ENCODE measurements at places on chromosomes 13 and 19.

DNA sequence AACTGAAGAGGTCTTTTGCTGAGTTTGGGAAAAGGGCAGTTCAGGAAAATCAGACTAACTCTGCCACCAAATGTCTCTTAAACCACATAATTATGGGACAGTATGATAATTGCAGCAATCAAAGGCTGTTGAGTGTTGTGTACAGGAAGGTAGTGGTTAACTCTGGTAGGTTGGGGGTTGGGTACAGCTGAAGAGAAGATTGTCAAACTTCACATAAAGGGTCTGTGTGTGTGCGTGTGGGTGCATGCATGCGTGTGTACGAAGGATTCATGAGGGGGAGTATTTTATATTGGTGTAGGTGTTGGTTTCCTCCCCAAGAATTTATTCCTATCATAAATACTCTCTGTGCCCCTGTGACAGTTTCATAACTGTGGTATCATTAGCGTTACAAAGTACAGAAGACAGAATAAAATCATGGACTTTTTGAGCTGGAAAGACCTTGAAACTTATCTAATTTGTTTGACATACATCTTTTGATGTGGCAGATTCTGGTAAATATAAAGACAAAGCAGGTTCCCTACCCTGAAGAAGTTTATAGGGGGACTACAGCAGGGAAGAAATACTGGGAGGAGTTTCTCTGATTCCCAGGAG lies 94.1 kb downstream of the PCCA start:
- no peak for DNase-seq

DNA sequence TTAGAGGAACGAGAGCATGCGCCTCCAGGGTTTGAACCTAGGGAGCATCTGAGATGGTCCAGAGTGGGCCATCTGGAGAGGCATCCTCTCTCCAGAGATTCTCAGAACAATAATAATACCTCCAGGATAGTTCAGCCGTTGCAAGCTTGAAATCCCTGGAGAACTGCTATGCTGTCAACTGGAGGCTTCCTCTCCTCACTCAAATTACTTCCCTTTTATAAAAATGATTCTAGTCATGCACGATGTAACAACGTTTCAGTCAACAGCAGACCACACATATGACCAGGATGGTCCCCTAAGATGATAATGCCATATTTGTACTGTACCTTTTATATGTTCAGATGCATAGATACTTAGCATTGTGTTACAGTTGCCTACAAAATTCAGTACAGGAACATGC lies 108.7 kb downstream of the SHISA2 start:
- DNase-seq, result no peak

DNA sequence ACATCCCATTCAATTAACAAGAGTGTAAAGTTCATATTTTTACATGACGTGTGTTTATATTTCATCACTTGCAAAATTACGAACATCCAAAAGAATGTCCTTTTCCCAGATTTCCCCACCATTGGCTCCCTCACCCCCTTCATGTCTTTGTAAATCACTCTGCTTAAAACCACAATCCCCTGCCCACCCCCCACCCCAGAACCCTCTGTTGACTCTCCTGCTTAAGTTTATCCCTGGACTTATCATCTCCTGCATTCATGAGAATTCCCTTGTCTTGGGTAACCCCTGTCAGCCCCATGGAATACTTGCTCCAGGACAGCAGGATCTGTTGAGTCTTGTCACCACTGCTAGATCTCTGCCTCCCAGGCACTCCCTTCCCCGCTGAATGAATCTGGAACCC lies 109.9 kb downstream of the COL4A1 start:
- DNase-seq, result no peak

- DNase-seq, result no peak
These were observed 3.4 kb downstream of the C19orf12 start for GRCh38 chr19:29711584-29712132.

DNA sequence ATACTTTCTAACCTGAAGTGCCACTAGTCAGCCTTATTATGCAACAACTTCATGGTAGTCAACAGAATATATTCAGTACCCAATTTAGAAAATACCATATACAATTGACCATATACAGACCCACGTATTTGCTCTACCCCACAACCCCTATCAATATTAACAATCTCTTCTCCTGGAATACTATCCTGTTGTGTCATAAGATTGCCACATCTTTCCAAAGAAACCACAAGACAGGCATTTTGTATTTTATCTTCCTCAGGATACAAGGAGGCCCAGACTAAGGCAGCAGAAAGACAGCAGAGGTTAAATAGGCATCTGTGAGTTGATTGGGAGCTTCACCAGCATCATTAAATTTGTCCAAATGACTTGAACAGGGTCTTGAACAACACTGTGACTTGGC lies 4.5 kb downstream of the SPART start:
- DNase-seq, result no peak

GRCh38 chr19:16778796-16779411 lies 50.3 kb upstream of the SIN3B start:
- DNase-seq, result peak; percentile 48

DNA sequence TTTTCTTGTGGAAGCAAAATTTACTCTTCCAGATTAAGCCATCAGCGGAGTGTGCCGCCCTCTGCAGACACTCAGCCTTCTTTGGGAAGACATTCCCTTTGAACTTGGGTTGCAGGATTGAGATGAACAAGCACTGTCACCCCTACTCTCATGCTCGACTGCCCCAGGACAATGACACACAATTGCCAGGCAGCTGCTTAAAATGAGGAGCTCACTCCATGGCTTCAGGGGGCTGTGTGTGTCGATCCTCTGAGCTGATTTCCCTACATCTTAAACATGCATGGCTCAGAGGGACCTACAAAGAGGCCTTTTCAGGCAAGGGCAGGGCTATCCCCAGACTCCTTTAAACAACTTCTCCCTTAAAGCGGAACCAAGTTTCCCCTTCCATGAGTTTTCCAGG lies 107.5 kb upstream of the MBNL2 start:
- DNase-seq, result no peak

GRCh38 chr13:97321101-97321500 lies 99.0 kb downstream of the MBNL2 start:
- DNase-seq, result no peak

- DNase-seq, result no peak
These were observed 245.9 kb downstream of the PCDH9 start for GRCh38 chr13:66984241-66984640.

- DNase-seq, result no peak
These were observed 6.3 kb downstream of the NHLRC3 start for GRCh38 chr13:39044536-39044935.

GRCh38 chr13:36673838-36674326 lies at the start of gene SERTM1:
TSS of gene SERTM1 (plus strand) at chr13:36674020. CDS start at chr13:36695079, 21,059 bp downstream.
- DNase-seq, result no peak

DNA sequence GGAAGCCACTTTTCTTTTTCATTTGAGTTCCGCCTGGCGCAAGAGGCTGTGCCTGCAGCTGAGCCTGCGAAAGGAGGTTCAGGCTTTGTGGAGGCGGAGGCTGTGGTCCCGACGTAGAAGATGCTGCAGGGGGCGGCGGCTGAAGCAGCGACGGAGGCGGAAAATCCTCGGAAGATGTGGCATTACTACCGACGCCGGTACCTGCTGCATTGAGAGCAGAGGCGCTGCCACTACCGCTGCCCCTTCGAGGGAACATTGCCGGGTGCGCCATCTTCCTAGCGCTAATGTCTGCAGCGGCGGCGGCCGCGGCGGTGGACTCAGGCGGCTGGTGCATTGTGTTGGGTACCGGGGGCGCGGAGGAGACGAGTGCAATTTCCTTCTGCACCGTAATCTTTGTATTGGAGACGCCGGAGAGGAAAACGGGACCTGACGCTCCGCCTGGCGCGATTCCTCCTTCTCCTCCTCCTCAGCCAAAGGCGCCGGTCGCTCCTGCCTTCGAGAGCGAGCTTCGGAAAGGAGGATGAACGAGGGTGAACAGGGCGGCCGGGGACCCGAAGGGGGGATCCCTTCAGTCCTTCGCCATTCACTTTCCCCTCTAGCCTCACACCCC lies at the start of gene TSC22D1:
TSC22D1 (minus strand) TSS at position 590 of the 610 bp plus-strand sequence; CDS start at position 334, 256 bp downstream.
- DNase-seq, result peak; percentile 5

DNA sequence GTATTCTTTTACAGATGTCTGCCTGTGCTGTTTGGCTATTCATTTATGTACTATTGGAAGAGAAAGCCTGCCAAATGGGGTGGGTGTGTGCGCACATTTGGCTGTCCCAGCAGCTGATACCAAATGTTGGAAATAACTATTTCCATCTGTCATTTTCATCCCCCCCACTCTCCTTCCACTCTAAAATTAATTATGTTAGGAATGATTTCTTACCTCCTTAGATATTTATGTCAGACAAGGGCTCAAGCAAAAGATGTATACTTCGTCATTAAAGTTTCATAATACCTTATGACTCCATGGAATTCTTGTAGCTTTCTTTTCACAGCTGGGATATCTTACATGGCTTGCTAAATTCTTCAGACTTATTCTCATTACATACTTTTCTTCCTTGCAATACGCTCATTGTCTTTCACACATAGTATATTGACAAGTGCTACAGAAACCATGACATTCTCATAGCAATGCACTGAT lies 18.6 kb downstream of the ITM2B start:
- DNase-seq, result no peak

GRCh38 chr19:19280561-19280960 lies 7.5 kb upstream of the TM6SF2 start:
- no peak for DNase-seq

GRCh38 chr13:94822356-94822755 lies 110.0 kb upstream of the SOX21 start:
- no peak for DNase-seq

DNA sequence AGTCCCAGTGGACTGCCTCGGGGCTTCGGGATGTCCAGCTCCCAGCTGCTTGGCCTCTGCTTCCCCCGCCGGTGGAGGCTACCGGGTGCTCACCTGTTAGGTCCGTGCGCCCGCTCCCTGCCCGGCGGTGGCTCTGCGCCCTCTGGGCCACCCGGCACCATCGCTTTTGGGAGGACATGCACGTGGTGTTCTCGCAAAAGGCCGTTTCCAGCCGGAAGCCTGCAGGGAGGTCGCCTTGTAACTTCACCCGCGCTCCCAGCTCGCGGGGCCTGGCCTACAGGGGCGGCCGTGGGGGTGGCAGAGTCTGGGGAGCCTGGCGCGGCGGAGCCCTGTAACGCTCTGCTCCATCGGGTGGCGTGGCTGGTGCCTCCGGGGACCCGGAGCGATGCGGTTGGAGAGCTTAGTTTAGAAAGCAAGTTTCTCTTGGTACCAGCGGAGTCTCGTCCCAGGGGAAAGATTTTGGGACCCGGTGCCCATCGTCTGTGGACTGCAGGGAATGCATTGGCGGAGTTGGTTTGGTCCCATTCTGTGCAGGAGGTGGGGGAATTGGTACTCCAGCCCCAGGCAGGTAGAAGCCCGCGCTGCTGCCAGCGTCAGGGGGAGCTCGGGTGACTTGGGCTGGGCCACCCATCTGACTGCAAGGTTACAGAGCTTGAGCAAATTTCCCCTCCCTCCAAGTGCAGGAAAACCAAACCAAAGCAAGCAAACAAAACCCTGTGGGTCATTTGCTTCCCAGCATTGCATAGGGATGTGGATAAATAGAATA lies 673 bp downstream of the SPATA13 start:
- DNase-seq, result no peak

GRCh38 chr13:25677956-25678355 lies 306.2 kb downstream of the ATP8A2 start:
- no peak for DNase-seq

DNA sequence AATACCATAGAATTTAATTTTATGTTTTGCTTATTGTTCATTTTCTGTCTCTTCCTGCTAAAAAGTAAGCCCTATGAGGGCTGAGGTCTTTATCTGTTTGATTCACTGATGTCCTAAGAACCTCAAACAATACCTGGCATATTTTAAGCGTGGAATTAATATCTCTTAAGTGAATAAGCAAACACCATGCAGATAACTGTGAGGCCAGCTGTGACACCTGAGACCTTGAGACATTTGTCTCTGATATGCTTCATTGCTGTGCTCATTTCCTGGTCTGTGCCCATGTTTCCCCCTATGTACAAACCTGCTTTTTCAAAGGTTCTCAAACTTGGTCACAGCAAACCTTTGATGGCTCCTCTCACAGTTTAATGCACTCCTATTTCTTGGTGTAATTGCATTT lies 254.6 kb downstream of the COG6 start:
- no peak for DNase-seq

GRCh38 chr13:80447747-80448146 lies 106.8 kb upstream of the SPRY2 start:
- DNase-seq, result no peak

DNA sequence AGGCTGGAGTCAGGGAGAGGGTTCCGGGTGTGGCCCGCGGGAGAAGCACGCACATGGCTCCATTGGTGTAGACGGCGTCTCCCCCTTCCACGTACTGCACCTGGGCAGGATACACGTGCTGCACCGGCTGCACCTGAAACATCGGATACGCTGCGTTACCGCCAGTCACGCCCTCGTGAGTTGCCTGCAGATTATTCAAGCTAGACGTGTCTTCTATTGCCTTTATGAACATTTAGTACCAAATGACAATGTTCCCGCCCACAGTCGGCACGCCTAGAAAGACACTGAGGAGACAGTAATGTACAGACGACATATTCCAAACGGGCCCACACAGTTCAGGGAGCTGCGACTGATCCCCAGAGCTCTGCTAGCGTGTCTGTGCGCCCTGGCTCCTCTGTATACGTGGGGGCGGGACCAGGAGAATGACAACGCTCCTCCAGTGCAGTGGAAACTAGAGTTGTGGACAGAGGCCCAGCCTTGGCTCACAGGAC lies 64.1 kb upstream of the RANBP3 start:
- DNase-seq, result no peak

GRCh38 chr19:17468302-17469091 lies 1.8 kb upstream of the SLC27A1 start:
- no peak for DNase-seq

DNA sequence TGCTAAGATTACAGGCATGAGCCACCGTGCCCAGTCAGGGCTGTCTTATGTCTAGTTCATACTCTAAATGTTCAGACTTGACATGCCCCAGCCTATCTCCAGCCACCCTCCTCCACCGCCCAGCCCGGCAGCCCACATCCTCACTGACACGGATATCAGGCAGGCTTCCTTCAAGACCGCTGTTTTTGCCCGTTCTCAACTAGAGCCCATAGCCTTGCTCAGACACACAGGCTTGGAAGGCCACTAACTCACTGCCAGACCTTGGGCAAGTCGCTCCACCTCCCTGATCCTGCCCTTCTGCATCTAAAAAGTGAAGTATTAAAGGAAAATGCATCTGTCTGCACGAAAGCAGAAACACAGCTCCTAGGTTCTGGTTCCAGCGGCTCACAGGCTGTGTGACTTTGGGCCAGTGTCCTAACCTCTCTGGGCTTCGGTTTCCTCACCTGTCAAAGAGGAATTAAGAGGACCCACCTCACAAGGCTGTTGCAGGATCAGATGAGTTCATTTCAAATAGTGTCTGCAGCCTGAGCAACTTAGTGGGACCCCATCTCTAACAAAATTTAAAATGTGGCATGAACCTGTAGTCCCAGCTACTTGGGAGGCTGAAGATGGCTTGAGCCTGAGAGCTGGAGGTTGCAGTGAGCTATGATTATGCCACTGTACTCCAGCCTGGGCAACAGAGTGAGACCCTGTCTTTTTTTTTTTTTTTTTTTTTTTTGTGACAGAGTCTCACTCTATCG lies 14.5 kb upstream of the CERS4 start:
- no peak for DNase-seq

GRCh38 chr13:67619351-67619994 lies 389.3 kb upstream of the PCDH9 start:
- DNase-seq, result no peak

- DNase-seq, result peak; percentile 67
These were observed 33.1 kb downstream of the CEBPG start for GRCh38 chr19:33406521-33407139.

GRCh38 chr19:29173896-29174295 lies 39.1 kb downstream of the UQCRFS1 start:
- DNase-seq, result no peak

Data from GM18507 (cell line).